Tongue (tissue), 3 donors: ENCODE measurements at places on chromosomes 2 and 18. TPM values are rescaled to one million over a fixed set of nuclear protein-coding genes. Genes with fewer than 3 reads are reported as not detected.

- DNase-seq, result no peak
Observed at GRCh38 chr2:217436386-217436785, 566.4 kb downstream of the TNS1 start.

DNA sequence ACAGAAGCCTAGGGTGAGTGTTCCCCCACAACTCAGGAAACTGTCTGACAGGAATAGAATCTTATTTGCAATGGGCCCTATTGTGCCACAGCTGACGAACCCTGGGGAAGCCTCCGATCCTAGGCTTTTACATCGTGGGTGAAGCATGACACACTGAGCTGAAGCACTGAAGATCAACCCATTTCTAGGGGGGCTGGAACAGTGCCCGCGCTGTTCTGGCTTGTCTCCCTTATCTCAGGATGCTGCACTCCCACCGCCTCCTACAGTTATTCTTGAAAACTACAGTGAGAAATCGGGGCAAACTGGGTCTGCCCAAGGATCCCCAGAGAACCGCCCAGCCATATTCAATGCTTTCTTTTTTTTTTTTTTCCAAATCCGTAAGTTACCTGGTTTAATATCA lies 41.1 kb downstream of the NETO1 start:
- no peak for DNase-seq

IKZF2 gene
- 28.6 TPM for total RNA-seq

C2orf78 gene
- not detected for total RNA-seq

MFSD2B gene
- 0.10 TPM for total RNA-seq

SPATA3 gene
- not detected for total RNA-seq

DNA sequence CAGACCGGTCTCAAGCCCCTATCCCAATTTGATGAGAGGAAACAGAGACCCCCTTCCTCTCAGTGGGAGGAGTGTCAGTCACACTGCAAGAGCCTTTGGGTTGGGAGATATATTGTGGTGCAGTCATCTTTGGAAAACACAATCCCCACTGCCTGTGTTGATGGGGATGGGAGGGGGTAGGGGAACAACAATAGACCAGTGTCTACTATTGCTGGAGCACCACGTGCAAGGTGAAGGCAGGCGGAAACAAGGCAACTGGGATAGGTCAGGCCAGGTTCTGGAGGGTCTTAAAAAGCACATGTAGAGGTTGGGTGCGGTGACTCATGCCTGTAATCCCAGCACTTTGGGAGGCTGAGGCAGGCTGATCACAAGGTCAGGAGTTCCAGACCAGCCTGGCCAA lies 127.9 kb downstream of the ZFP36L2 start:
- DNase-seq, result no peak

GRCh38 chr2:197677483-197677882 lies 2.1 kb upstream of the RFTN2 start:
- no peak for DNase-seq

ABCG5 gene
- not detected for total RNA-seq

PLB1 gene
- 2.4 TPM for total RNA-seq

TRABD2A gene
- not detected for total RNA-seq

DNA sequence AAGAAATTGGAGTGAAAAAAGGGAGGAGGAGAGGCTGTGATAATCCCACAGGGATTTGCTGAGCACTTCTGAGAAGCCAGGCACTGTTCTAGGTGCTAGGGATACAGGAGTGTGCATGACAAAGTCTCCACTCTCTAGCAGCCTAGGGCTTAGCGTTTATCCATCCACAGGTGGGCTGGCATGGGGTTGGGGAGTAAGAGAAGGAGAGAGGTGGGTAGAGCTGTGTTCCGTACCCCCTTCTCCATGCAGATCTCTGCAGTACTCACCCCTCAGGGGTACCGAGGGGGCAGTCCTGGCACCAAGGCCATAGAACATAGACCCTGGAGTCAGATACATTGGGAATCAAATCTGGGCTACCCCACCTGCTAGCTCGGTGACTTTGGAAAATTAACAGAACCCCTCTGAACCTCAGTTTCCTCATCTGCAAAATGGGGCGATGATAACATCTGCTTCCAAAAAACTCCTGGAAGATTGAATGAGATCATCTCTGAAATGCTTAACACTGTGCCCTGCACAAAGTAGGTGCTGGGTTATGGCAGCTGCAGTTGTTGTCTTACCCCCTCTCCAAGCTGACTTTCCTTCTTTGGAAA lies 18.6 kb downstream of the FOSL2 start:
- no peak for DNase-seq

DNA sequence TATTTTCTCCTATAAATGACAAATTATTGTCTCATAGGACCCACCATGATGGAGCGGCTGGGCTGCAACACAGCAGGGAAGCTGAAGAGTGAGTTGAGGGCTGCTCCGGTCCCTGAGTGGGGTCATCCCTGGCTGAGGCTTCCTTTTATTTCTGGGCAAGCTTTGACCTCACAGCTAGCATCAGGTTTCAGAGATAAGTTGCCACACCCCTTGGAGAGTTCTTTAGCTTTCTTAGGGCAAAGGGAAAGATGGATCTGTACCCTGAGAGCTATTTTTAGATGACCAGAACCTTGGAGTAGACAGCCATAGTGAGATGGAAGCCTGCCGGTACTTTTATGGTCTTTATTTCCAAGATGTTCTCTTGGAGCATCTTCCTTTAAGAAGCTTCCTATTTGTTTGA lies 11.5 kb downstream of the MYL1 start:
- peak; percentile 75 for DNase-seq

GRCh38 chr2:31110431-31110830 lies 27.8 kb downstream of the GALNT14 start:
- no peak for DNase-seq

DNA sequence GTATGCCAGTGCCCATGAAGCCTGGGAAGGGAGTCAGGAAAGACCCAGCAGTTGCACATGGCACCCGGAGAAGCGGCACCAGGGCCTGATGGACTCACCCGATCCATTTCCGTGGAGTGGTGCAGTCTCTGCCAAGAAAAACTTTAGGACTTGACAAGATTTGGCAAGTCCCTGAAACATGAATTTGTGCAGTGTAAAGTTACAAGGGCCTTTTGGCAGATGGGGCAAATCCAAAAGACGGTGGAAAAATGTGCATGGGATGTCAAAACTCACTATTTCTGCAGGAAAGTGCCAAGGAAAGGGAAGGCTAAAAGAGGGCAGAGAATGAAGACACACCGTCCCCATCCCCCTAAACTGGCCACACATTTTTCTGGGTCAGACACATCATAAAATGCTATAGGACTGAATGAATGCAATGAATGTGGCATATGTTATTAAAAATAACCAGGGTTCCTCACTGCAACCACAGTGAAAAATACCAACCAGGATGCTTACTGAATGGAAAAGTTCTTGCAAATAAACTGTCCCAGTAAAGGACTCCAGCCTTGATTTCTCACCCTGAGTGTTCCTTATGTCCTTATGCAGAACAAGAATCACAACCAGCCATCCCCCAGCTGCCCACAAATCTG lies 173.5 kb upstream of the SIX2 start:
- peak; percentile 75 for DNase-seq

DNA sequence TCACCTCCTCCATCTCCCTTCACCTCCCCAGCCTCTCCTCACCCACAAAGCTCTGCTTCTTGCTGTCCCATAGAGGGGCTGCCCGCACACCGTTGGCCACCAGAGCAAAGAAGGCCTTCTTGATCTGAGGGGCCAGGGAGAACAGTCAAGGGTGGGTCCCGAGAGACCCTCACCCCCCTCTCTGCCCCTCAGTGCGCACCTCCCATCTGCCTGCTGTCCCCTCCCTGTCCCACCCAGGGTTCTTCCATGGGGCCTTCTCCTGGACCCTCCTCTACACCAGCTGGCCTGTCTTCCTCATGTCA lies 3.2 kb downstream of the PRKAG3 start:
- DNase-seq, result no peak

GRCh38 chr18:75592527-75592926 lies 165.0 kb upstream of the SMIM21 start:
- no peak for DNase-seq

DNA sequence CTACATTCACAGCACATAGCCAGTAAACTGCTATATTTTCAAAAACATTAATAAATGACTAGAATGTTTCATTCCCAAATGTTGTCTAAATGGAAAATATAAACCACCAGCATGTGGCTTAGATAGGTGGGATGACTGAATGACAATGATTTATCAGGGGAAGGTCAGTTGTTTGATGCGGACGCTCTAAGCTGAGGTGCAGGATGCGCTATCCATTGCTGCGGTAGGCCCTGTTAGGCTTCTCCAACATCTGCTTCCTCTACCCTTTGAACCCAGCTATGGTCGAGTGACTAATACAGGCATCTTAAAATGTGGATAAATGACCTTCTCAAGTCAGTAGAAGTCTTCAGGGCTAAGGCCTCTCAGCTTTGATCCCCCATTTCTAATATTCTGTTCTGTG lies 584.2 kb downstream of the CMPK2 start:
- DNase-seq, result no peak

GRCh38 chr2:44333994-44334393 lies 27.3 kb downstream of the PREPL start:
- no peak for DNase-seq

- DNase-seq, result no peak
Observed at GRCh38 chr18:56721491-56721890, 70.3 kb downstream of the WDR7 start.

GRCh38 chr2:209368914-209369313 lies 54.9 kb upstream of the MAP2 start:
- DNase-seq, result no peak

DNA sequence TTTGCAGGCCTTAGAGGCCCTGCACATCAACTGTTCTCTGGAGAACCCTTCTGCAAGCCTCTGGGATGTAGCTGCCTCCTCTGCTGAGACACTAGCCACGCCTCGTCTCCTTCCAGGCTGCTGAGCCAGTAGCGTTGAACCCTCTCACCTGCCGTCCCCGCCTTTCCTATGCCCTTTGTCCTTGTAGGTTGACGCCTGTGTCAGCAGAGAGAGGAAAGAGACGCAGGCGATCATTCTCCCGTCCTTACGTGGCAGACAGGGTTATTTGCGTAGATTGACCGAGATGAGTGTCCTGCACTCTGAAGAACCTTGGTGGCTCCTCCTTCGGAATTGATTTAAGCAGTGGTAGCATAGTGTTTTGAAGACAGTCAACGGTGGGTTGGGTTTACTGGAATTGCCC lies 27.8 kb downstream of the ID2 start:
- DNase-seq, result no peak
